ENCODE measurements at places on chromosomes 2 and 18. TPM values are rescaled to one million over a fixed set of nuclear protein-coding genes. Genes with fewer than 3 reads are reported as not detected.

NPHP1 gene
- 4.6 TPM for polyA plus RNA-seq

HOXD10 gene
- 12.6 TPM for polyA plus RNA-seq

HOXD9 gene
- polyA plus RNA-seq = 1.7 TPM

AQP12A gene
- not detected for polyA plus RNA-seq

MTX2 gene
- 31.5 TPM for polyA plus RNA-seq
